PC-9 (cell line): ENCODE measurements at places on chromosomes 4 and X.

DNA sequence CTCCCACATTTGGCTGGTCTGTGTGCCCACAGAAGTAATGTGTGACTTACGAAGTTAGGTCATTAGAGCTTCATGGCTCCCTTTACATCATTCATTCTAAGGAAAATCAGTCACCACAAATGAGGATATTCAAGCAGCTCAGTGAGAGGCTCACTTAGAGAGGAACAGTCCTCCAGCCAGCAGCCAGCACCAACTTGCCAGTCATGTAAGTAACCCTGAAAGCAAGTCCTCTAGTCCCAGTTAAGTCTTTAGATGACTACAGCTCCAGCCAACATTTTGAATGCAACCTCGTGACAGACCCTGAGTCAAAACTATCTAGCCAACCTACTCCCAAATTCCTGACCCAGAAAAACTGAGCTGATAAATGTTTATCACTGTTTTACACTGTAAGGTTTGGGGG is 71.3 kb downstream of the LRBA start:
- DNase-seq, result no peak

- DNase-seq, result no peak
These were observed 125.3 kb upstream of the MAOA start for GRCh38 chrX:43530837-43531236.

GRCh38 chr4:80243274-80244018 is 23.0 kb upstream of the FGF5 start:
- DNase-seq, result no peak

GRCh38 chr4:146654687-146655520 is 16.2 kb downstream of the POU4F2 start:
- no peak for DNase-seq

GRCh38 chr4:621296-622070 is 3.9 kb upstream of the PDE6B start:
- no peak for DNase-seq

- DNase-seq, result no peak
These were observed 119.3 kb downstream of the ASB9 start for GRCh38 chrX:15150586-15150985.

DNA sequence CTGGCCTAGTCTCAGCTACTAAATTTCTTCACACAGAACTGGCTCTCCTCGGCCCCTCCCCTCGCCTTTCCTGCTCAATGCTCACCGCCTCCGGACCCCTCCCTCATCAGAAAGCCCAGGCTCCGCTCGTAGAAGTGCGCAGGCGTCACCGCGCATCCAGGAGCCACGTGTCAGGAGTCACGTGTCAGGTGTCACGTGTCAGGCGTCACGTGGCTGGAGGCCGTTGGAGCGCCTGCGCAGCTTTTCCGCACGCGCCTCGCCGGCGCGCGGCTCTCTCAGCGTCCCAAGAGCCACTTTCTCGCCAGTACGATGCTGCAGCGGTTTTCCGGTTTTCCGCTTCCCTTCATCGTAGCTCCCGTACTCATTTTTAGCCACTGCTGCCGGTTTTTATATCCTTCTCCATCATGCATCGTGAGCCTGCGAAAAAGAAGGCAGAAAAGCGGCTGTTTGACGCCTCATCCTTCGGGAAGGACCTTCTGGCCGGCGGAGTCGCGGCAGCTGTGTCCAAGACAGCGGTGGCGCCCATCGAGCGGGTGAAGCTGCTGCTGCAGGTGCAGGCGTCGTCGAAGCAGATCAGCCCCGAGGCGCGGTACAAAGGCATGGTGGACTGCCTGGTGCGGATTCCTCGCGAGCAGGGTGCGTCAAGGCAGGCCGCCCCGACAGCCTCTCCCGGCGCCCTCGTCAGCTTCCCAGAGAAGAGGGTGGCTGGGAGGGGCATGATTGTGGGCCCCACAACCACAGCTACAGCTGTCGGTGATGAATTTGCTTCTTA is at the start of gene SLC25A31:
SLC25A31 (plus strand) TSS at position 259 of the 772 bp plus-strand sequence; CDS start at position 405, 146 bp downstream.
- DNase-seq, result no peak

DNA sequence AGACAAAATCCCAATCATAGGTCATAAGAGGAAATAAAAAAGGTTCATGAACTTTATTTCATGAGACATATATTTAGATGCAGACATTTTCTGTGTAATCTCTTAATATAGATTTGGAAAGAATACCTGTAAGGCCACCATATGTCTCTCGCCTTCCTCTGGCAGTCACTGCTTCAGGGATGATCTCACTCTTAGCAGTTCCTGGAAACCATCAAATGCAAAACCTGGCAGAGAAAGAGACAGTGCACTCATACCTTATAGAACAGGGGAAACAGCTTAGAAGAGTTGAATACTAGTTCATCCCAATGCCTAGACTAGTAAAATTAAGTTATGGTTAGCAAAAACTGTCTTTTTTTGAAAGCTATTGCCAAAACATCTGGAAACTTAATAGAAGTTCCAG is 243.3 kb downstream of the GASK1B start:
- no peak for DNase-seq

- DNase-seq, result no peak
These were observed 124.7 kb downstream of the UCHL1 start for GRCh38 chr4:41381384-41381783.

GRCh38 chr4:168558599-168558998 is 61.7 kb downstream of the PALLD start:
- DNase-seq, result no peak

DNA sequence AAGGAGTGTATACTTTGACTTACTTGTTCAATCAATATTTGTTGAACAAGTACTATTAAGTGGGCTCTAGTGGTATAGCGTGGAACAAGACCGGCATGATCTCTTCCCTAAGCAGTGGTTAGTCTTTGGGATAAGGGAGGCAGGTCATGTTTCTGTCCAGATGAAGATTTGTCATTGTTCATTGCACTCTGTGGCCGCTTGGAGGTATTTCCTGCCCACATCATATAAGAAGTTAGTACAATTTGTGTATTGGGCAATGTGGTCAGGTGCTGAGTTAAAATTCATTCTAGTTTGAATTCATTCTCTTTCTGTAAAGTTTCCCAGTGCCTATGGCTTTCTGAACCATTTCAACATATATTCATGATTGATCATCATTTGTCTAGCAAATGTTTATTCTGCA is 101.1 kb upstream of the SHISA3 start:
- no peak for DNase-seq
